ENCODE measurements at places on chromosomes 7 and 10.

DNA sequence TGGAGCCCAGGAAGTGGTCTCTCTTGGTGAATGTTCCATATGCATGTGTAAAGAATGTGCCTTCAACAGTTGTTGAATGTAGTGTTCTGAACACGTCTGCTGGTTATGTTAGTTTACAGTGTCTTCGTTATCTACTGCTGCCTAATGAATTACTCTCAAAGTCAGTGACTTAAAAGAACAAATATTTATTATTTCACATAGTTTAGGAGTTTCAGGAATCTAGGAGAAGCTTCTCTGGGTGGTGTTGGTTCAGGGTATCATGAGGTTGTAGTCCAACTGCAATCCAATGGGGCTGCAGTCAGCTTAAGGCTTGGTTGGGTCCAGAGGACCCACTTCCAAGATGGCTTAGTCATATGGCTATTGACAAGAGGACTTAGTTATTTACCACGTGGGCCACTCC lies 36.6 kb upstream of the IGFBP3 start:
- DNase-seq: no peak

GRCh38 chr10:101887775-101888174 lies 44.2 kb upstream of the KCNIP2 start:
- no peak for DNase-seq

DNA sequence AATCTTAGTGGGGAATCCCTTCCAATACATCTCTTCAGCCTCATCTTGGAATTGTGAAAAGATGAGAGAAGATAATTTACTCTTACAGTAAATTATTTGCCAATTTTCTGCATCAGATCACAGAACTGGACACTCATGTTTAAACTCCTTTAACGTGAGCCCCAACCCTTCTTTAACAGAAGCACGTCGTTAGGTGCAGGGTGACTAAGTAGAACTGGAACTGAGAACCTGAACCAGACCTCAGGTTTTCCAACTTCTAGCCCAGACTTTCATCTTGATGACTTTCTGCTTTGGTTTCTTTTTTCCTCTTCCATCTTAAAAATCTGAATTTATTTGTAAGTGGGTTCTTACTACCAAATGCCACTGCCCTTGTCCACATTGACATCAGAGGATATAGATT lies 57.2 kb upstream of the LYZL2 start:
- DNase-seq: no peak

DNA sequence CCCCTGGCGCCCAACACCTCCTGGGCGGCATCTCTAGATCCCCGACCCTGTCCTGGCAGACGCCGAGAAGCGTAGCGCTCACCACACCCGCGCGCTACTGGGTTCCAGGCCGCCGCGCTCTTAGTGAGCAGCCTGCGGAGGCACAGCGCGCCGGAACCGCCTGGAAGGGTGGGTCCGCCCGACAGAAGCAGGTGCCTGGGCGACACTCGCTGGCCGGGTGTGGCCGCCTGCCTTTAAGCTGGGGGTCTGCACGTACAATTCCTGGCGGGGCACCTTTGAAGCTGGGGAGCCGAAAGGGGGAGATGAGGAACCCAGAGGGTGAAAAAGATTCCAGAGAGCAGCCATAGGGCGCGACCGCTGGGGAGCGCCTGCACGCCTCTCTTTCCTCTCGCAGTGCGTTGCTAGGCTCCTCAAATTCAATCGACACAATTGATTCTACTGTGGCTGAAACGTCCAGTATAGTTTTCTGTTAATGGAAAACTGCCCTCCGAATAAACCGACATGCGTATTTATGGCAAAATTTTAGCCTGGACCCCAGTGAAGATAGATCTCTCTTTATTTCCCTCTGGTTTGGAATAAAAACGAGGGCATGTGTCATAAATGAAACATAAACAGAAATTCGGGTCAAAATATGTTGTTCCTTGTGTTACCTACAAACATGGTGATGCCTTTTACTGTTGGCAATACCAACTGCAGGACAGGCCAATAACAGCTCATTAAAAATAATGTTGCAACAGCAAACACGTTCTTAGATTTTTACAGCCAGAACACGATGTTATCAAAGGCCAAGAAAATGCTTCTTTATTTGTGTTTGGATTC lies 4.6 kb downstream of the HMX3 start:
- peak; percentile 36 for DNase-seq

DNA sequence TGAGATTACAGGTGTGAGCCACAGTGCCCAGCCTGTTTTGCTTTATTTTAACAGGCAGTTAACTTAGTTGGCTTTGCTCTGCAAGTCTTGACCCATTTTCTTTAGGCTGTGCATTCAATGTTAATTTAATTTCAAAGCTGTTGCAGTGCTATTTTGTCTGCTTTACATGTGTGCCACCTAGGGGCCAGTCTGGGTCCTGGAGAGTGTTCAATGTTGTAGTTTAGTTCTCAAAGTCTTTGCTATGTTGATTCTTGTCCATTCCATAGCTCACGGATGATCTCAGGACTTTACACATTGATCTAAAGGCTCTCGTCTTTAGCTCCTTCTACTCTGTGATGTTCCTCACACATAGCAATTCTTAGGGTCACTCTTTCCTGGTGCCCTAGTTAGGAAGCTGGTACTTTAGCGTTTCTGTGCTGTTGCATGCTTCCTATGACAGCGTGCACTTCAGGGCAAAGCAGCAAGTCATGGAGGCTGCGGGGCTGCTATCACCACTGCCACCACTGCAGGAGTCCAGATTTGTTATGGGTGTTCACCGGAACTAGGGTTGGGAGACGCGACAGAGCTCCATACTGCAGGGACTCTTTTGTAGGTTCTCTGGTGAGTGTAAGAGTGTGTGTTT lies 16.4 kb upstream of the ABCA13 start:
- DNase-seq: peak; percentile 31

GRCh38 chr10:112080231-112080630 lies 103.3 kb downstream of the GPAM start:
- DNase-seq: no peak

DNA sequence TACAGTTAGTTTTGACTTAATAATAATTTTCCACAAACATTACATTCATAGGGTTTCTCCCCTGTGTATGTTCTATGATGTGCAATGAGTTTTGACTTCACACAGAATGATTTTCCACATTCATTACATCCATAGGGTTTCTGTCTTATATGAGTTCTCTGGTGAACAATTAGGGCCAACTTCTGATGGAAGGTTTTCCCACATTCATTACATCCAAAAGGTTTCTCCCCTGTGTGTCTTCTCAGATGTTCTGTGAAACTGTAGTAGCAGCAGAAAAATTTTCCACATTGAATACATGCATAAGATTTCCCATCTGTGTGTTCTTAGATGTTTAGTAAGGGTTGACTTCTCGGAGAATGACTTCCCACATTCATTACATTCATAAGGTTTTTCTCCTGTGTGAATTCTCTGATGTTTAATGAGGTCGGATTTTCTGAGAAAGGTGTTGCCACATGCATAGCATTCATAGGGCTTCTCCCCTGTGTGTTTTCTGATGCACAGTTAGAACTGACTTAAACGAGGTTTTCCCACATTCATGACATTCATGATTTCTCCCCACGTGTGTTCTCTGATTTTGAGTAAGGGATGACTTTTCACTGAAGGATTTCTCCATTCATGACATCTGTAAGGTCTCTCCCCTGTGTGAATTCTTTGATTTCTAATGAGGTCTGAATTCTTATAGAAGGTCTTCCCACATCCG lies 118.5 kb downstream of the ZNF33B start:
- no peak for DNase-seq

DNA sequence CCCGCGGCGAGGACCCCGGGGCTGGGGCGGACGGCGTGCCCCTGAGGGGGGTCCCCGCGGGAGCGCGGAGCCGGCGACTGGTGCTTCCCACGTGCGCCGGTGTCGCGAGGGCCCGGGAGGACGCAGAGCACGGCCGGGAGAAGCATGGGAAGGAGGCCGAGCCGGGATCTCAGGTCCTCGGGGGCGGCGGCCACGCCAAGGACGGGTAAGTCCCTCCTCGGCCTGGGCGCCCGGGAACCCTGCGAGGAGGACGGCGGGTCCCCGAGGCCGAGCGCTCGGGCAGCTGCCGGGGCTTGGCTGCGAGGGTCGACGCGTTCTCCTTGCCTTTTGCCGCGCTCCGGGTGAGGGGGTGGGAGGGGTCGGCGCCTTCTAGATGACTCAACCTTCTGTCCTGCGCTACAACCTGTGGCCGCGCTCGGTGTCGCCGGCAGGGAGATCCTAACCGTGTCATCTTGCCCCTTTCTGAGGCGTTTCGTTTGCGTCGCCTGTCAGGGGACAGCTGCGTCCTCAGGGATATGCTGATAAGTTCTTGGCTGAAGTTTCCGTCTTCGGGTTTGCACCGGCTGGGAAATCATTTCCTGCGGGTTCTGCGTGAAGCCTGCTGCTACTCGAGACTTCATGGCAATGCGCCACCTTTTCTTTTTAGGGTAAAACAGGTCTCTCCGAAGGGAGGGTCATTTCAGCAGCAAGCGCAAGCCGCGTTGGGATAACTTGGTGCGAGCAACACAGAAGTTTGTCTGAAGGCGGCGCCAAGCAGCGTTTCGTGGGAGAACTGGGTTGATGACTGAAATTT lies 529 bp downstream of the TASOR2 start:
- peak; percentile 56 for DNase-seq

DNA sequence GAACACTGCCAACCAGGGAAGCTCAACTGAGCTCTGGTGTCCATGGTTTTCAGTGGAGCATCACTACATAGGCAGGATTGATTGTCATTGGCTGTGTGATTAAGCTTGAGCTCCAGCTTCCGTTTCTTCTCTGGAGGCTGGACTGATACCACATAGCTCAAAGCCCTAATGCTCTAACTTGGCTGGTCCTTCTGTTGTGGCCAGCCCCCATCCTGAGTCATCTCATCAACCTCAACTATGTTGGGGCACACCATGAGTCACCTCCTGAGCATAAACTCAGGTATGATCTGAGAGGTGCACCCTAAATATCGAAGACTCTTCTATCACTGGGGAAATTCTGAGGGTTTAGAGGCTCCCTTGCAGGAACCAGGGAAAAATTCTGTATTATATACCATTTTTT lies 114.5 kb upstream of the INHBA start:
- DNase-seq: no peak

DNA sequence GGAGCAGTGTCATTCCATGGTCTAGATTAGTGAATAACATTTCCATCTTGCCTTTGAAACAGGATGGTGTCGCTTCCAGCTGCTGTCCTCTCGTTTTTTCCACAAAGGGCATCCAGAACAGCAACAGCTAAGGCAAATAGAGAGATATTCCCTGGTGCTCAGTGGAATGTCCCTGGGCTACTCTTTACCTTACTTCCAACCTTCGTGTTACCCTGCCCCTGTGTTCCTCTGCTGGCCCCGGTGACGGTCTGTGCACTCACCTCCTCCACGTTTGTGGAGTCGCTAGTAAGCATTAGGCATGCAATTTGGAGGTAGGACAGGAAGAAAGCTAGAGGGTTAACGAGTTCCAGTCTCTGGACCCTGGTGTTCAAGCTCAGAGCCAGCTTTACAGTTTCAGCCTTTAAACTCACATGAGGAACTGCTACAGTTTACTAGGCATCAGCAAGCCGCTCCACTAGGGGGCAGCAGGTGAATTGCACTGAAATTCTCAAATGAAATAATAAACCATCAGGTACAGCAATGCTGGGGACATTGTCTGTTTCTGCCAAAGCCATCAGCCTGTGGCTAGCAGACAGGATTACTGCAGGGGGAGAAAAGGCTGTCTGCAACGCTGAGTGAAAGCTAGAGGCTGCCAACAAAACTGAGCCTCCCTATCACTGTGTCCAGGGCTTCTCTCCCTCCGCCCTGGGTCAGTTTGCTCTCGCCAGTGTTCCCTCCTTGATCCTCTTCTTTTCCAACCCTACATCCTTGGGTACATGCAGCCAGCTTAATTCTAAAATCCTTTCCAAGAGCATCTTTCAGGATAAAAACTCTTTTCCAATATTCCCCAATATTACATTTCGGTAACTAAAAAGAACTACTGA lies 9.0 kb downstream of the MRPL32 start:
- DNase-seq: peak; percentile 85

GRCh38 chr7:22860337-22860736 lies 37.7 kb upstream of the TOMM7 start:
- peak; percentile 86 for DNase-seq

- DNase-seq: no peak
Observed at GRCh38 chr7:155489158-155489840, 31.4 kb downstream of the EN2 start.

- no peak for DNase-seq
Observed at GRCh38 chr10:94623572-94623971, 60.0 kb upstream of the CYP2C18 start.

DNA sequence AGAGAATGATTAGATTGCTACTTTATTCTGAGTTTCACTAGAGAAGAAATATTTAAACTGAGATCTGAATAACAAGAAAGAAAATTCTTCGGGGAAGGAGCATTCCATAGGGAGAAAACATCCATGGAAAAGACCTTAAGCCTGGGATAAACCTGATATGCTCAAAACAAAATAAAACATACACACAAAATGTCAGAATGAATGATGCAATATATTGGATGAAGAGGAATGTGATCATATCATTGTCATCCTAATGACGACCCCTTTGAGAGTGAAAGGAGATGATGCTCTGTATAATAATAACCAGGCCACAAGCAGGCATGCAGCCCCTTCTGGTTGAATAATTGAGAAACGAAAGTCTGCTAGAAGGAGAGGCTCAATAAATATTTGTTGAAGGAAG lies 882.4 kb downstream of the NRG3 start:
- no peak for DNase-seq

DNA sequence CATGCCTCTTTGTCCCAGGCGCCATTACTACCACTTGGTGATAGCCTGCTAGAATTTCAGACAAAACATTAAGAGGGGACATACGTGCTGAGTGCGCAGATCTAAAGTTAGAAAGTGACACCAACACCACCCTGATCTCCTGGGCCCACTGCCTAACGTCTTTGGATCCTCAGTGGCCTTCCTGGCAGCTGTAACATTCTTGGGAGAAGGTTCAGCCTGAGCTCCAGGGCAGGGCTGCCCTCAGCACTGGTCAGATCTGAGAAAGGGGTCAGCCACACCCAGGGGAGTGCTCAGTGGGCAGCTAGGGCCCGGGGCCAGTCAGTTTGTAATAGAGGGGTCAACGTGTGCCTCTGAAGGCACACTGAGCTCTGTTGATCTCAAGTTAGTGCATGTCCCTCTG lies 48.4 kb downstream of the ZCCHC24 start:
- no peak for DNase-seq

- DNase-seq: no peak
Observed at GRCh38 chr10:124385627-124386185, 33.0 kb downstream of the OAT start.

GRCh38 chr7:28586736-28587135 lies 174.4 kb downstream of the CREB5 start:
- peak; percentile 39 for DNase-seq

DNA sequence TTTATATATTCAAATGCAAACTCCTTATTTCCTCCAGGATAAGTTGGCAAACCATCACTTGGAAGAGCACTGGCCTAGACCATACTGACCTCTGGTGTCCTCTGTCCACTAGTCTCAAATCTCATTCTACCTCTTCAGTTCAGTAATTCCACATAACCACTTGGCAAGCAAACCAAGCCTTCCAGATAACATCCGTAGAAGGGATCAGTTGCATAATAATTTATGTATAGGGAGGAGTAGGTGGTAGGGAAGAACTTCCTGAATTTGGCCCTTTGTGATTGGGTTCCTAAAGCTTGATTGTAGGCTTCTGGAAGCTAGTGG lies 55.0 kb downstream of the WAC start:
- DNase-seq: no peak

- peak; percentile 33 for DNase-seq
Observed at GRCh38 chr7:132614428-132615318, 38.4 kb upstream of the PLXNA4 start.
